WERI-Rb-1 (cell line): ENCODE measurements at places on chromosomes 2 and 18.
A peak's percentile ranks its signal among the peaks of the same experiment; 100 is the strongest.

DNA sequence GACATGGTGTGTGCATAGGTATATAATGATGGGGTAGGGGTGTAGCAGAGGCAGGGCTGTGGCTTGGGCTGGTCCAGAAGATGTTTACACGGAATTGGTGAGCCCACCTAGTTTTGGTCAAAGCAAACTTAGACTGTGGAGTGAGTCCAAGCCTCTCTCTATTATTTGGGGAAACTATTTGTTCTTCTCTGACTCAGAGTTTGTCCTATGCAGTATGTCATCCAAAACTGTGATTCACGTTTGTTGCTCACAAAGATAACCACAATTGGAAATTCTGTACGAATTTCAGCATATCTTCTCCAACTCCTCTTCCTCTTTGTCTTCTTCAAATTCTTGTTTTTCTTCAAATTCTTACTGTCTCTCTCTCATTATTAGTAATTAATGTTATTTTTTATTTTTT lies 292.9 kb downstream of the XIRP2 start:
- no peak for DNase-seq

DNA sequence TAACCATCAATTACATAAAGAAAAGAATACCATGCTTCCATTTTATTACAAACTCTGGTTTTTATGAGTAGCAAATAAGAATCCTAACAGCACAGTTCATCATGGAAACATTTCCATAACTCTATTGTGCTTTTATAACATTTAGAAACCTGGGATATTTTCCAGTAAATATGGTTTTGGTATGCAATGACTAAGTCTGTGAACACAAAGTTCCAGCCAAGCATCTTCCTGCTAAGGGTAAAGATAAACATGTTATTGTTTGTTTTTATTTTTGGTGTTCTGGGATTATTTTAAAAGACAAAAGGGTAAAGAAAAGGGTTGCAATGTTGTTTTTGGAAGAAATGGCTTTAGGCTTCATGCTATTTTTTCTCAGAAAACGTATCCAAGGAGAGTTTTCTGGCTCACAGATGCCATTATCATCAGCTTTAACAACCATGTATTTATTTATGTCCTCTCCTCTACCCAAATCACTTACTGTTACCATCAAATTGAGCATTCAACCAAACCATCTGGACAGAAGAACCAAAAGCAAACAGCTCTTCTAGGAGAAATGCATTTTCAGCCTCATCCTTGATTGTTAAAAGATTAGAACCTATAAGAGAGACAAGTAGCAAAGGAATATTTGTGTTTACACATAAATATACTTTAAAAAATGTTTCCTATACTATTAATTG lies 116.0 kb downstream of the PLA2R1 start:
- no peak for DNase-seq

DNA sequence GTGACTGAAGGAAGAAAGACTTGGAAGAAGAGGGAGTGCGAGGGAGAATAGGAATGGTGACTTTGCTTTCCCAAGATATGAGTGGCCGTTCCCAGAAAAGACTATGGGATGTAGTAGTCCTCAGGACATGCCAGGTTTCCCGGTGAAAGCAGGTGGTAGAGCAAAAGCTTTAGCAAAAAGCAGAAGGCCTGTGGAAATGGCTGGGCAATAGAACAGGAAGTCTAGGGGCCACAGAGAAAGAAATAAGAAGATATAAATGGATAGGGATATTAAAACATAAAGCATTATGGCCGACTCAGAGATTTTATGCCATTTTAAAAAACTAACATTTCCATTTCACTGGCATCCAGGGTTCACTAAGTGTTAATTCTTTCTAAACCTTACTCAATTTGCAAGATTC lies 1.2 kb upstream of the SERPINB13 start:
- no peak for DNase-seq

DNA sequence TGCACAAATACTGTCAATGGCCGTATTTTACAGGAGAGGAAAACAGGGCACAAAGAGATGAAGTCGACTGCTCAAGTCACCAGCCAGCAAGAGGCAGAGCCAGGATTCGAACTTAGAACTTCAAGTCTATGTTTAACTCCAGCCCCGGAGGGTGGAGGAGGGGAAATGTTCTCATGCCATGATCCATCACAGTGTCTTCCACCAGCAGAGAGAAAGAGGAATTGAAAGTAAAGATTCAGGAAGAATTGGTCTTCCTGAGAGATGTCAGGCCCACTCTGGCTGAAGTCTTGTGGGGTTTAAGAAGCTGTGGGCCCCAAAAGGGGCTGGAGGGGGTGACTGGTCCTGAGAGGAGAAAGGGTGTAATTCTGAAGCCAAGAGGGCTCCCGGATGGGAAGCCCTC lies 260.0 kb downstream of the TNS1 start:
- no peak for DNase-seq

GRCh38 chr2:236120141-236120601 lies 48.0 kb downstream of the GBX2 start:
- DNase-seq = no peak

DNA sequence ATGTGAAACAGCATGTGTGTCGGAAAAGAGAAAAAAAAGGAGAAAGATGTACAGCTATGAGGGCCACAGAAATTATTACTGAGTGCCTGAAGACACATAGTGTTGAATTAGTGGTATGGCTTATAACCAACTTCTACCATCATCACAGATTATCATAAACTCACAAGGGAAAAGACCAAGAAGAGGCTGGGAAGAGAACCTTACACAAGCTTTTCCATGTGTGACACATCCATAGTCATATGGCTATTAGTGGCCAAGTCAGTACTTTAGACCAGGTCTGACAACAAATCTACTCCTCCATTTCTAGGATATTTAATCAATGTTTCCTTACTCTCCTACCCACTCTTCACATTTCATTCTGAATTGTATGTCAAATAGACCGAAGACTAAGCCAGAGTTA lies 3.5 kb upstream of the GALNT5 start:
- no peak for DNase-seq

GRCh38 chr2:234426616-234427015 lies 70.3 kb downstream of the ARL4C start:
- DNase-seq = no peak

GRCh38 chr18:21342372-21342771 lies 100.3 kb downstream of the GREB1L start:
- no peak for DNase-seq

GRCh38 chr2:16587601-16588000 lies 78.0 kb downstream of the CYRIA start:
- no peak for DNase-seq

DNA sequence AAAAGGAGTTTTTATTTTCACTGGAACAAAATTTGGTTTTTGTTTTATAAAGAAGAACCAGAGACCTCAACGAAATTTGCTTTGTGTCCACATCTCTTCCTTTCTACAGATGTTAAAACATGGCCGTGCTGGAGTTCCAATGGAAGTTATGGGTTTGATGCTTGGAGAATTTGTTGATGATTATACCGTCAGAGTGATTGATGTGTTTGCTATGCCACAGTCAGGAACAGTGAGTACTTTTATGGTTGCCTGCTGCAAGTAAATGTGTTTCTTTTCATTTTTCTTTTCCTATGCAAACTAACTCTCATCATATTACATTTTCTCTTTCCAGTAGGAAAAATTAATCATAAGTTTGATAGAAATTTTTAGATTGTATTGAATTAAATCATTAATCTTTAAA lies 48.4 kb upstream of the TBR1 start:
- DNase-seq = no peak

DNA sequence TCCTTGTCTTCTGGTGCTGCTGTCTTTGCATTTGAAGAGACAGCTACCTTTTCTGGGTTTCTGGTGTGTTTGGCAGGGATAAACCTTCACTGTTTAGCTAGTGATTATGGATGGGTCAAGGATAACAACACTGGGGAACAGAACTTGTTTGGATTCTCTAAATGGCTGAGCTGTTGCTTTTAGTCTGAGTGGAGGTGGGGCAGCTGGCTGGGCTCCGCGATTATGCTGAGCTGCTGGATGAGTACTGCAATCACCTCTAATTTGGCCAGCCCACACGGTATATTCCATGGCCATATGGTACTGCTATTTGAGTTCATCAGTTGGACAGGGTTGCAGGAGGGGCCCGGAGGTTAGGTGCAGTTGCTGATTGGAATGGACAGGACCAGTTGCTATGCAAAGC lies 361.6 kb upstream of the TFPI start:
- DNase-seq = peak; percentile 86

- DNase-seq = no peak
These were observed 309.0 kb downstream of the GULP1 start for GRCh38 chr2:188600536-188601210.

GRCh38 chr2:144631636-144632035 lies 111.7 kb upstream of the ZEB2 start:
- DNase-seq = no peak

GRCh38 chr2:118670838-118671237 lies 176.6 kb downstream of the EN1 start:
- DNase-seq = no peak

- DNase-seq = peak; percentile 29
These were observed 15.8 kb downstream of the PTPN18 start for GRCh38 chr2:130371723-130372054.

GRCh38 chr2:240256704-240257637 lies 116.5 kb upstream of the OTOS start:
- DNase-seq = no peak

- DNase-seq = no peak
These were observed 1280.5 kb upstream of the ZEB2 start for GRCh38 chr2:145800151-145801091.

GRCh38 chr2:24566630-24567029 lies 75.6 kb downstream of the NCOA1 start:
- no peak for DNase-seq

DNA sequence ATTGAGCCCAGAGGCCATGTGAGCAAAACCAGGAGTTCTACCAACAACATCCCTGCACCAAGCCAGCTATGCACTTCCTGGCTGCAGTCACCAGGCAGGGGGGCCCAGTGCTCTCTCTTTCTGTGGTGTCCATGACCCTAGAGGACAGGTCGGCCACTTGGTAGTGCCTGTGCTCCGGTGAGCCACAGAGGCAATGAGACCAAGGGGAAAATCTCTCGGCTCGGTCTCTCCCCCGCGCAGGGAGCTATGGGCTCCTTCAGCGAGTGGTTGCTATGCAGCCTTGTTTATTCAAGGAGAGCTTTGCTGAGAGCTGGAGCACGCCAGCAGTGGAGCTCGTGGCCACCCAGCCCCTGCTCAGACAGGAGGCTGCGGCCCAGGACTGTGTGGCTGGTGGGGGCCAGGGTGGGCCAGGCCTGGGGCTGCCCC lies at the start of gene TOGARAM2:
Gene TOGARAM2 (plus strand): TSS at position 283 of the 426 bp plus-strand sequence. CDS start 13,537 bp downstream, outside the sequence.
- DNase-seq = no peak

GRCh38 chr18:54946149-54946581 lies 13.1 kb downstream of the CCDC68 start:
- no peak for DNase-seq

DNA sequence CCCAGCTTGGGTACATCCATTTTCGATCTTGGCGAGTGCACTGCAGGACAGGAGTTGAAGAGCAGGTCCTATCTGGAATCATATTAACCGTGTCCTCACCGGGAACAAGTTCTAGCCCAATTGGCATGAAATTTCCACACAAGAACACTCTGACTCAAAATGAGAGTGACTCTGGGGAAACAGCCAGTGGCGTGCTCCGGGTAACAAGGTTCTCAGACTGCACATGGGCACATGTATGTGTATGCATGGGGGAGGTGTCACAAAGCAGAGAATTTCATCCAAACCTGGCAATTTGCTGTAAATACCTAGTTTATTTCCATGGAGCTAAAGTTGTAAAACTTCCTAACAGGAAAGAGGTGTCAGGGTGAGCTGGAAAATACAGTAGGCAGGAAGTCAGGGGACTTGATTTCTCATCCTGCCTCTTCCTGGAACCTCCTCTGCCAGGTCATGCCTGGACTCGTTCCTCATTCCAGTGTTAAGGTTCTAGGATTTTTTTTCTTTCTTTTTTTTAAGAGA lies 1.7 kb downstream of the TUBB6 start:
- no peak for DNase-seq

DNA sequence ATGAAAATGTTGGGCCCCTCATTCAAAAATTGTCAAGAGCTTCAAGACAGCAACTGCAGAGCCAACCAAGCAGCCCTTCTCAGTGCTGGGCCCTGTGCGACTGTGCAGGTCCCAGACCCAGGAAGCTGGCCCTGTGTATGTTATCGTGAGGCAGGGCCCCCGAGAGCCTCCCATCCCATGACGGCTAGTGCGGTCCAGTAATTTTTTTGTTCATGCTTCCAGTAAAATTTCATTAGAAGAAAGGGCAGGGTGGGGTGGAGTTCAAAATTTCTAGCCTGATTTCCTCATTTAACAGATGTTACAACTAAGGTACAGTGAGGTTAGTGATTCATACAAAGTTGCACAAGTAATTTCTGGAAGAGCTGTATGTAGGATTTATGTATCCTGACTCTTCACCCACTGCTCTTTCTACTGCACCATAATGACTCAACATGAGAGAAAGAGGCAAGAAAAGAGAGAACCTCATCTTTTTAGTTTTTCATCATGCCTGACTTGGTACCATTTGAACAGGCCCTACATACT lies 105.5 kb downstream of the ZEB2 start:
- DNase-seq = no peak

- DNase-seq = no peak
These were observed 88.5 kb downstream of the VAPA start for GRCh38 chr18:10002280-10002679.

DNA sequence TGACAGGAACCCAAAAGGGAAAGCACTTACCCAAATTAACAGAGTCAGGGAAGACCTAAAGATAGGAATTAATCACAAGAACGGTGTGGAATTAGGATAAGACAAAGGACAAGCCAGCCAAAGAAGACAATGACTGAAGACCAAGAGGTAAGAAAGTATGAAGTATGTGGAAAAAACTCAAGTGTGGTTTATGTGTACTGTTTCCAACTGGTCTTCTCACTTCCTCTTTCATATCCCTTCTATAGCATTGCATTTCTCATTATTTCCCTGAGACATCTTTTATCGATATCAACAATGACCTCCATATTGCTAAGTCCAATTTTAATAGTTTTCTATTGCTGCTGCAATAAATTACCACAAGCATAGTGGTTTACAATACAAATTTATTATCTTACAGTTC lies 313.5 kb upstream of the SLC39A10 start:
- no peak for DNase-seq

DNA sequence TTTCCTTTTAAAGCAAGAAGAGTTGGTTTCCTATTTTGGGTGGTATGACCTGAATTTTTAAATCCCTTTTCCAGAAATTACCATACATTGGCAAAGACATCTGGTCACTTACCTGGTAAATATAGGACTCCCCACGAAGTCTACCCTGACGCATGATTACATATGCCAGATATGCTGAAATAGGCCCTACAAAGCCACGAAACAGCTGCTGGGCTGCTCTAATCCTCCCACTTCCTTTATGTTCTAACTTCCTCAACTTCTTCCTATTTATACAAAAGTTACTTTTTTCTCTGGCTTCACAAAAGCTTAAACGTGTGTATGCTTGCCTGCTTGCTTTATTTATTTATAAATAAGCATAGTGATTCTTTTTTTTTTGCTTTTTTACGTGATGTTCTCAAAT lies 186.0 kb upstream of the EPHA4 start:
- no peak for DNase-seq
